ENCODE measurements at places on chromosomes 13 and 19.
A peak's percentile ranks its signal among the peaks of the same experiment; 100 is the strongest.

DNA sequence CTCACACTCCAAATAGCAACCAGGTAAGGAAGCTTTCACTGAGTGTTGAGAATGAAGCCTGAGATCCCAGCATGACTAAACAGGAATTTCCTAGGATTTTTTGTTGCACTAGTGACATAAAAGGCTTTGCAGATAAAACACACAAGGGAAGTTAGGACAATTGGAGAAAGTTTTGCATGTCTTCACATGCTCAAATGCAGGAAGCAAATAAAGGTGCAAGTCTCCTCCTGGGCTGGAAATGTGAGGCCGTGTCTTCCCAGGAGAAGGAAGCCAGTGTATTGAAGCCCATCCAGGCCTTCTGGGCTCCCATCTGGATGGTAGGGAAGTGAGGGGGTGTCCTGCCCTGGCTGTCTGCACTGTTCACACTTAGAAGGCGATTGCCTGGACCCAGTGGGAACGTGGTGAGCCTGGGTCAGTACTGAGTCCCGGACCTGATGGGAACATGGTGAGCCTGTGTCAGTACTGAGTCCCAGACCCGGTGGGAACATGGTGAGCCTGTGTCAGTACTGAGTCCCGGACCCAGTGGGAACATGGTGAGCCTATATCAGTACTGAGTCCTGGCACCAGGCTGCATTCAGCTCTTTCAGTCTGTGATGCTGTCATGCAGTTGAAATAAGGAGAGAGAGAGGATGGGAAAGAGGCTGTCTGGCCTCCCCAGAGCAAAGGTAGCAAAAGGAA lies 38.7 kb downstream of the SIAH3 start:
- DNase-seq: no peak

- DNase-seq: no peak
Observed at GRCh38 chr19:38145623-38146022, 78.4 kb downstream of the DPF1 start.

GRCh38 chr13:54029720-54030119 lies 1001.1 kb downstream of the OLFM4 start:
- DNase-seq: no peak

DNA sequence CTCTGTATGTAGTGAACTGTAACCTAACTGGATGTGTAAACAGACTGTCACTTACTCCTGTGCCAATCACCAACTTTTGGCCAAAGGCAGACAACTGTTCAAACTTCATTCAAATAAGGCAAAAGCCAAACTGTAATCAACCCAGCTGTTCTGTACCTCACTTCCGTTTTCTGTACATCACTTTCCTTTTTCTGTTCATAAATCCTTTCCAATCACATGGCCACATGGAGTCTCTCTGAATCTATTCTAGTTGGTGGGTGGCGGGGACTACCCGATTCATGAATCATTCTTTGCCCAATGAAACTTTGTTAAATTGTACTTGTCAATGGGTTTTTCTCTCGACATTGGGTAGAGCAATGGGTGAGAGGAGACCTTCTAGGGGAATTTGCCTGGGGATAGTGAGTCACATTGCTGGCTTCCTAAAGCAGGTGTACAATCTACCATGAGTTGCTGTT lies 178.3 kb upstream of the RFC3 start:
- DNase-seq: no peak

GRCh38 chr13:91825516-91825915 lies 427.1 kb downstream of the GPC5 start:
- no peak for DNase-seq

- no peak for DNase-seq
Observed at GRCh38 chr19:1616875-1617274, 11.6 kb upstream of the UQCR11 start.

DNA sequence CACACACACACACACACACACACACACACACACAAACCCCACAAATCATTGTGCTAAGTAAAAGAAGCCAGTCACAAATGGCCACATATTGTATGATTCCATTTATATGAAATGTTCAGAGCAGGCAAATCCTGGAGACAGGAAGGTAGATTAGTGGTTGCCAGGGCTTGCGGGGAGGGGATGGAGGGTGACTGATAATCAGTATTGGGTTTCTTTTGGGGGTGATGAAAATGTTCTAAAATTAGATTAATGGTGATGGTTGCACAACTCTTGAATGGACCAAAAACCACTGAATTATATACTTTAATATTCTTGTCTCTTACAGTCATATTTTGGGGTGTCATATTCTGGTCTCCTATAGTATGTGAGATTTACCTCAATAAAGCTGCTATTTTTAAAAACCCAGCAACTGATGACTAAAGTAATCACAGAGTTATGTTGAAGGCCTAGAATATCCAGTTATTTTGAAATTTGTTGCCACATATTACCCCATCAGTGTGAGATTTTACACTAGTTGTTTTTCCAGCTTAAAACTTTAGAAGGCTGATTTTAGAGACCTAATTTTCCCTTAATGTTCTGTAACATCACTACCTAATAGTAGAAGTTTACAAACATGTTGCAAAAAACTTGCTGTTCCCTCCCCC lies 20.3 kb downstream of the FLT1 start:
- no peak for DNase-seq

DNA sequence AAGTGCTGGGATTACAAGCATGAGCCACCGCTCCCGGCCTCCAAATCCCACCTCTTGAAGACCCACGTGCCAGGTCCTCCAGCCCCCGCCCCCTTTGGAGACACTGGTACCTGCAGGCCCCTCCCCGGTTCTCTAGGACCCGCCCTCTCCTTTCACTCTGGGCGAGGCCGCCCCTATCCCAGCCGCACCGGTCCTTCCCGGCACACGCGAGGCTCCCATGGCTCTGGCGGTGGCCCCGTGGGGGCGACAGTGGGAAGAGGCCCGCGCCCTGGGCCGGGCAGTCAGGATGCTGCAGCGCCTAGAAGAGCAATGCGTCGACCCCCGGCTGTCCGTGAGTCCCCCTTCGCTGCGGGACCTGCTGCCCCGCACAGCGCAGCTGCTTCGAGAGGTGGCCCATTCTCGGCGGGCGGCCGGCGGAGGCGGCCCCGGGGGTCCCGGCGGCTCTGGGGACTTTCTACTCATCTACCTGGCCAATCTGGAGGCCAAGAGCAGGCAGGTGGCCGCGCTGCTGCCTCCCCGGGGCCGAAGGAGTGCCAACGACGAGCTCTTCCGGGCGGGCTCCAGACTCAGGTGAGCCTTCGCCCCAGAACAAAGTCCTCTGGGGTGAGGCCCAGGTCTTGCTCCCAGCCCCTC lies at the start of gene CBLC:
Gene CBLC, plus strand, starts transcription at position 176 of the 633 bp plus-strand sequence. Its CDS starts 42 bp downstream, at position 218.
- DNase-seq: no peak

DNA sequence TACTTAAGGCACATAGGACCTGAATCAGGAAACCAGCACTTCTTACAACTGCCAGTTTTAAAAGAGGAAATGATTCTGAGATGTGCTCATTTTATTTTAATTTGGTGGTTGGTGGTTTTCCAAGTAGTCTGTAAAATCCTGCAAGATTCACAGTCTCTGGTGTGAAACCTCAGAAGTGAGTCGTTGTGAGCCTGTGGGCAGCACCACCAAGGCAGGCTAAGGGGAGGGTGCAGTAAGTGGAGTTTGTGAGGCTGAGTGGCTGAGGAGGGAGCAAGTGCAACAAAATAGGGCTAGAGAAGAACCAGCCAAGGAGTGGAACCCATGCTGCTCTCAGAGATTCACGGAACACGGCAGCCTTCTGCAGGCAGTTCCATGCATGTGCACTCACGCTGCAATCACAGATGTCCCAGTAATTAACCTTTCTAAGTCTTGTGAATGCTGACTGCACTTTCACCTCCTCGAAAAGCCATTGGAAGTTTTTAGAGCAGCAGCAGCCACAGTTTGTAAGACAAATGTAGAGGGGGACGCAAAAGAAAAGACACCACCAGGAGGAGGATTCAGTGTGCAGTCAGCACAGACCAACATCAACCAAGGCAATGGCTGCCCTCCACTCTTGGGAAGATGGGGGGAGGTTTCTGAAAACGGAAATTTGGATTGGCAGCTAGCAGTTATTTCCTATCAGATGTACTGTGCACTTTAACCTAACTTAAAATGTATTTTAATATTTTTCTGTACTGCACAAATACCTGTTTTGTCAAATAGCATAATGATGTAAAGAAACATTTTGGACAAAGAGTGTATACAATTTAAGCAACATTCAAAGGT lies 44.9 kb downstream of the ESD start:
- DNase-seq: peak; percentile 64

DNA sequence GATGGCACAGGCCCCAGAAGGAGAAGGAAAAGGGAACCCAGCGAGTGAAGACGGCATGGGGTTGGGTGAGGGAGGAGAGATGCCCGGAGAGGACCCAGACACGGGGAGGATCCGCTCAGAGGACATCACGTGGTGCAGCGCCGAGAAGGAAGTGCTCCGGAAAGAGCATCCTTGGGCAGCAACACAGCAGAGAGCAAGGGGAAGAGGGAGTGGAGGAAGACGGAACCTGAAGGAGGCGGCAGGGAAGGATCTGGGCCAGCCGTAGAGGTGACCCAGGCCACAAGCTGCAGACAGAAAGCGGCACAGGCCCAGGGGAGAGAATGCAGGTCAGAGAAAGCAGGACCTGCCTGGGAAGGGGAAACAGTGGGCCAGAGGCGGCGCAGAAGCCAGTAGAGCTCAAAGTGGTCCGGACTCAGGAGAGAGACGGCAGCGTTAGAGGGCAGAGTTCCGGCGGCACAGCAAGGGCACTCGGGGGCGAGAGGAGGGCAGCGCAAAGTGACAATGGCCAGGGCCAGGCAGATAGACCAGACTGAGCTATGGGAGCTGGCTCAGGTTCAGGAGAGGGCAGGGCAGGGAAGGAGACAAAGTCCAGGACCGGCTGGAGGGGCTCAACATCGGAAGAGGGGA lies 1.1 kb downstream of the PPP1R12C start:
- no peak for DNase-seq

DNA sequence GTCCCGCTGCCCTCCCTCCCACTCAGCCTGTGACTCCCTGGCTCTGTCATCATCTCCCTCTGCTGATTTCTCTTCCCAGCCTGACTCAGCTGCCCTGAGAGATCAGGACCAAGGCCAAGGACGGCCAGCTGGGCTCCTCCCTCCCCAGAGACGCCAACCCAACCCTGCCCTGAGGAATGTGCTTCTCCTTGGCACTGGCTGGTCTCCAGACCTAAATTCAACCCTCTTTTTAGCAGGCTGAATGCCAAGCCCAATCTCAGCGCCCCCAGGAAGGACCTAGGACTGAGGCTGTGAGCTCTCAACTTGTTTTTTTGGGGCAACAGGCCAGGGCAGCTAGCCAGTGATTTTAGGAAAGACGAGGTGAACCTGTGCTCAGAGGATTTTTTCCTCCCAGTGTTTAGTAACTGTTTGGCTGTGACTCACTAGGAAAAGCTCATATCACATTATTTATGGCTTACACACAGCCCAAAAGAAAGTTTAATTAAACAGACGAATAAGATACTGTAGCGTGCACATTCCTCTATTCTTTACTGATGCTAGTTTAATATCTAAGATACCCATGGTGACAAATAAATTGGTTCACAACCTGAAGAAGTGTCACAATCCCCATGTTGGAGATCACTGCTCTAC lies 7.4 kb upstream of the IGFL1 start:
- DNase-seq: no peak

DNA sequence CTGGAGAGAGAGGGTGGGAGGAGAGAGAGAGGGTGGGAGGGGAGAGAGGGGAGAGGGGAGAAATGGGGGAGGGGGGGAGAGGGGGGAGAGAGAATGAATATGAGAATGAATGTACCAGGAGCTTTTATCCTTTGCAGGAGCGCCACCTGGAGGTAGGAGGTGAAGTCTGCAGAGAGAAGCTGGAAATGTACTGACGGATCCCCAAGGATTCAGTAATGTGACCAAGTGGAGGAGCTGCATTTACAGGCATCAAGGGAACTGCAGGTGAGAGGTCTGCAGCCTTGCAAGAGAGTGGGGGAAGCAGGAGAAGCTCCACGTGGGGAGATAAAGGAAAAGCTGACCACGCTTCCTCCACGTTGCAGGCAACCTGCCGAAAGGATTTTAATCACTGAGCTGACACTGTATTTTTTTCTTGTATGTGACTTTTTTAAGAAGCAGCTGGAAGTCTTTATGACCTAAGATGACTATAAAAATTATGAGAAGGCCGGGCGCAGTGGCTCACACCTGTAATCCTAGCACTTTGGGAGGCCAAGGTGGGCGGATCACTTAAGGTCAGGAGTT lies 33.7 kb downstream of the VSTM1 start:
- peak; percentile 33 for DNase-seq

DNA sequence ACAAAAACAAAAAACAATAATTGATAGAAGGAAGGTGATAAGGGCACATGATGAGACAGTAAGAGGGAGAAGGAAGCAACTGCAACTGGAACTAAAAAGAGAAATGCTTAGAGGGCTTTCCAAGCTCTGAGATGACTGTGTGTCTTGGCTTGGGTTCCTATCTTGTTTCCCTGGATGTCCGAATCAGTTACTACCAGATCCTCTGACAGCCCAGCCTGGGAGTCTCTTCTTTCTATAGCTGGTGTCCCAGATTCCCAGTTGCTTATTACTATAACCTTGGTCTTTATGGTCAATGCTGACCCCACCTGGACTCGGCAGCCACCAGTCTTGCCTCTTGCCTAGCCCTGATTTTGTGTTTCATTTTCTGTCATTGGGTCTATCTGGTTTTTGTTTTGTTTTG lies 116.4 kb downstream of the RFC3 start:
- no peak for DNase-seq

DNA sequence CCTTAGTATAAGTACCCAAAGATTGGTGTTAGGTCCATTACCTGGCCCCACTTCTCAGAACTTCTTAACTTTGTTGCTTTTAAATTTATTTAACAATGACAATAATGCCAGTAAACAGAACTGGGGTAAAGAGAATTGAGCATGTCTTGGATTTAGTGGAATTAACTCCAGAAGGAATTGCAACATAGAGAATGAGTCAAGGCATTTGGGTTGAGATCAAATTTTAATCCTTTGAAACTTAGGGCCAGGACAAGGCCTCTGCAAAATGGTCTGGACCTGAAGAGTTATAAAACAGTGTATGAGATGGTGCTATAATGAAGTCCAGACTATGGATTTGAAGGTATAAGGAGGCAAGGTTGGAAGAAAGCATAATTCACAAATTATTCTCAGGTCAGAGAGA lies 1030.4 kb downstream of the SLITRK5 start:
- no peak for DNase-seq

GRCh38 chr13:79913141-79913827 lies 427.6 kb downstream of the SPRY2 start:
- no peak for DNase-seq

DNA sequence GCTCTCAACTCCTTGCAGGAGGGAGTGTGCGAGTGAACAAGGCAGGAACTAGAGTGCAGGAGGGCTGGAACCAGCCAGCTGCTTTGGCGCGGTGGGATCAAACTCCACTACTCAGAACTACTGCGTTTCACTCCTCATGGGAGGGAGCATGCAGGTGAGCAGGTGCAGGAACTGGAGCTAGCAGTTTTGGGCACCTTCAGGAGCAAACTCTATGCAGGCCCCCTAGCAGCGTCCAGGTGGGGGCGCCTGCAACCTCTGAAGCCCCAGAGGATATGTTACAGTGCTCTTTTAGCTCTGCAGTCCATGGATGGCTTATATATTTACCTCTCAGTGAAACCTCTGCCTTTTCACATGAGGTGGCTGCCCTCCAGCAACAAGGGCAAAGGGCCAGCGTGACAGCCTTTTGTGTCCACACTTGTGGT lies 1303.4 kb downstream of the PCDH9 start:
- no peak for DNase-seq

- DNase-seq: no peak
Observed at GRCh38 chr13:46594374-46595078, 41.6 kb downstream of the LRCH1 start.

All from KG1 (cell line).